ENCODE measurements at places on chromosomes 12 and 14.
A peak's percentile ranks its signal among the peaks of the same experiment; 100 is the strongest.

DNA sequence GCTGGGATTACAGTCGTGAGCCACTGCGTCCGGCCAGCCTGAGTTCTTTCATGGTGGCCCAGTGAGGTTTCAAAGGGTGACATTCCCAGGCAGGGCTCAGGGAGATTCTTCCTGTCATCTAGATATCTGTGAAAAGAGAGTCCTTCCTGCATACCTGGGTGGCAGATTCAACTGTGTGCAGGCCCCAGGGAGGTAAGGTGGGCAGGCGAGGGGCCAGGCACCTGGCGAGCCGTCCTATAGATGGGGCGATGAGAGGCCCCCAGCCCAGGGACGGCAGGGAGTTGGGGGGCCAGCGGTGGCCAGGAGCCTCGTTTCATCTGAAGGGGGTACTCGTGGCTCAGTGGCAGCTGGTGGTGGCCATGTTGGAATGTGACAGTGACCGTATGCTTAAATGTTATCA, 7.1 kb upstream of the EP400 start:
- peak; percentile 3 for DNase-seq

DNA sequence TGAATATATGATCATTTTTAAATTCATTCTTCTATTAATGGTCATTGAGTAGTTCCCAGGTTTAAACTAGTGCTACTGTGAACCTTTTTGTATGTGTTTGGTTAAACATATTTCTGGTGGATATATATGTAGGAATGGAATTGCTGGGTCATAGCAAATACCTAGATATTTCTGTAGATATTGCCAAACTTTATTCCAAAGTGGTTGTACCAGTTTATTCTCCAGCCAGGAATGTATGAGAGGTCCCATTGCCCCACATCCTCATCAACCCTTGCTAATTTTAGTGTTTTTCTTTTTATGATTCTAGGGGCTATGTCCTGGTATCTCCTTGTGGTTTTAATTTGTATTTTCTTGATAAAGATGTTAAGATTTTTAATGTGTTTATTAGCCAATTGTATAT, 3.1 kb downstream of the VEZT start:
- no peak for DNase-seq

GRCh38 chr12:48978291-48978740, at the start of gene WNT1:
Gene WNT1 (plus strand): TSS chr12:48978322. CDS start chr12:48978651, 329 bp downstream.
- no peak for DNase-seq

DNA sequence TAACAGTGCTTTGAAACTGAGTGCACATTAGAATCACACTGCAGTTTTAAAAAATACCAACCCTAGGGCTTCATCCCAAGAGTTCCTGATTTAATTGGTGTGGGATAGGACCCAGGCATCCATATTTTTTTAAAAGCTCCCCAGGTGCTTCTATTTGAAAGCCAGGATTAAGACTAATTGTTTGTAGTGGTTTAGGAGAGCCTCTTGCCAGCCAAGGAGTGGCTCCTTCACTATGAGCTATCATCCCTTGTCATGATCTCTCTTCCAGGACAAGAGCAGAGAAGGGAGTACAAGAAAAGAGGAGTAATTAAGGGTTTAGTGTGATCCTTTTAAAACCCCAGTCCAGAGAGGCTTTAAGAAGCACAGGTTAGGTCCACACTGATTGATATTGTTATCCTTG, 178.0 kb downstream of the CAND1 start:
- DNase-seq: no peak

GRCh38 chr14:66081594-66082376, 404.4 kb upstream of the CCDC196 start:
- no peak for DNase-seq

DNA sequence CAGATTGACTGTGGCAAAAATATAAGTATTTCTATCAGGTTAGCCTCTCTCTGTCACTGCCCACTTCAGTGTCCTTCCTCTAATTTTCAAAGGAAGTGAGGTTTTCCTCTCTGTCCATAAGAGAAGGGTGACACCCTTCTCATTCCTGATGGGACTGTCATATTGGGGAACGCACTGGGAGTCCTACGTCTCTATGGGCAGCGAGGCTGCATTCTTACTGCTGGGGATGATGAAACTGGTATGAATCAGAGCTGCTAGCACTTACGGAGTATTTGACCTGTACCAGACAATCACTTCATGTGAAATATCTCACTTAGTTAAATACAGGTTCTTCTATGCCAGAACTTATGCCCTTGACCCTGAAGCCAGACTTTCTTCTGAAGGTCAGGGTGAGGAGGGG, 436.3 kb downstream of the DPF3 start:
- no peak for DNase-seq

DNA sequence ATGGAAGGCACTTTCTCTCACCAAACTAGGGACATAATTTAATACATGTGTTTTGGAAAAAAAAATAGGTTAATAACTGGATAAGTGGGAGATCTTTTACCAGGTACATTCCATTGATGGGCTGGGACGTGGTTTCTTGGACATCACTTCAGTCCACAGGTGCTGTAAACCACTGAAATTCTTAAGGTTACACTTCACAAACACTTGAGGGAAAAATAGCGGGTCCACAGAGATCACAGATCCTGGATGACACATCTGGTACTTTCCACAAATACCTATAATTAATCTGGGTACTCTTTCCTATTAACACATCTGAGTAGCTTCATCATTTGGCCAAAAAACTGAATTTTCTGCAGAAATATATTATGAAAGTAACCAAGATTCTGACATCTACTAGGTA, 85.0 kb downstream of the POLR3B start:
- DNase-seq: no peak

- DNase-seq: no peak
These were observed 22.3 kb upstream of the EPS8 start for GRCh38 chr12:15811214-15812127.

DNA sequence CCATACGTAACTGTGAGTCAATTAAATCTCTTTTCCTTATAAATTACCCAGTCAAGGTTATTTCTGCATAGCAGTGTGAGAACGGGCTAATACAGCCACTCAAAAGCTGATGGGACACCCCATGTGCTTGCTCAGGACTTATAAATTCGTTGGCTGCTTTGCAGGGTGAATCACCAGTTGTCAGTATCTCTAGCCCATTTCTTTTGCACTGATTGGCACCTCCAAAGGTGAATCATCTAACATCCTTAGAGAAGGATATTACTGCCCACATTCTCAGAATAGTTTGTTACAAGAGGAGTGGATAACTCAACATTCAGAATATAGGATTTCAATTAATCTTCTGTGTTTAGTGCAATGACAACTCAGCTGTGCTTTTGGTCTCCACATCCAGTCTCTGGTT, 601.5 kb downstream of the KCNH5 start:
- DNase-seq: no peak

- no peak for DNase-seq
These were observed 5.6 kb downstream of the MARCHF9 start for GRCh38 chr12:57760347-57760982.

DNA sequence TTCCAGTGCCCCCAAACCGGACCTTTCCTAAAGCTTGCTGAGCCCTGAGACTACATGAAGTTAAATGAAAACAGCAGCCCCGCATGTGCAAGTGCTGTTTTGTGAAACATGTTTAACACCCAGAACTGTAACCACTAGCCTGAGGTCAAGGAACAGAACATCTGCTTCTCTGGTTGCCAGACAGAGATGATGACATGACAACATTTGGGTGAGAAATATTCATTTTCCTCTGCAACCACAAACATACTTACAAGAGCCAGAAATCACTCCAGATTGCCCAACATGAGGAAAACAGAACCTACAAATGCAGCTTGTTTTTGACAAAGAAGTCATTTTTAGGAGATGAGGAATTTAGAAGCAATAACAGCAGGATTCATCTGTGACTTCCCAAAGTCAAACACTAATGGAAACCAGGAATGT, 110.4 kb downstream of the BCAT1 start:
- peak; percentile 29 for DNase-seq

- DNase-seq: no peak
These were observed 27.9 kb upstream of the EID3 start for GRCh38 chr12:104275689-104276088.

DNA sequence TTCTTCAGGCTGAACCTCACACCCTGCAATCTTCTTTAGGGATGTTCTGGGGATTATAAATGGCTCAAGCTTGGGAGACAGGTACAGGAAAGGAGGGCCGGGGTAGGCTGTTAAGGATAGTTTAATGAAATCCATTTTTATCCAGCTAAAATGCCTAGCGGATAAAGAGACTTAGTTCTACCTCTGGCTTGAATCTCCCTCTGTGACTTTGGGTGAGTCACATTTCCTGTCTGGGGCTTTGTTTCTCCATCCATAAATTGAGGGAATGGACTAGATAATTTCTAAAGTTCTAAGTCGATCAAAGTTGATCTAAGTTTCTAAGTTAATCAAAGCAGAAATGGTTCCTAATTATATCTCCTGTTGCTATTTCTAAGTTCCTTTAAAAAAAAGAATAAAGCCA, 319.6 kb upstream of the E2F7 start:
- DNase-seq: no peak

GRCh38 chr14:41606532-41607303, at the start of gene LRFN5:
Gene LRFN5 (plus strand): TSS chr14:41606876.
- DNase-seq: peak; percentile 14

- no peak for DNase-seq
These were observed 114.8 kb upstream of the FGD4 start for GRCh38 chr12:32284561-32284960.

- DNase-seq: no peak
These were observed 972 bp downstream of the PTGDR start for GRCh38 chr14:52268279-52269061.

GRCh38 chr14:95516554-95517181, at the start of gene SYNE3:
Gene SYNE3 (minus strand): TSS chr14:95516650. CDS start chr14:95475821, 40,829 bp downstream.
- DNase-seq: peak; percentile 71

DNA sequence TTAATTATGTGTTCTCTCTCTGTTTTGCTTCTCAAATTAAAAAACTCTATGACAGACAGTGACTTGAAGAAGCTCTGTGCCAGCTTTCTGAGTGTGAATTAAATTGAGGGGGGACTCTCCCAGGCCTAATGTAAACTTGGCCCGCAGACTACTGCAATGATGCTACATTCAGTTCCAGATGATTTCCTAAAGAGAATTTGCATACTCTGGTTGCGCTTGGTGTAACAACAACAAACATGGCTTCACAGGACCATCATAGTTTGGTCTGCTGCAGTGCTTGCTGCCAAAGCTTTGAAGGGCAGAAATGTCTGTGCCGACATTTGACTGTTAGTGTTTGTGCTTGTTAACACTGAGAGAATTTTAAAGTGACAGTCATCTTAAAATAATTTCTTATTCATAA, 25.0 kb downstream of the CFAP54 start:
- no peak for DNase-seq

GRCh38 chr12:4269279-4269991, 4.1 kb upstream of the CCND2 start:
- DNase-seq: peak; percentile 89

DNA sequence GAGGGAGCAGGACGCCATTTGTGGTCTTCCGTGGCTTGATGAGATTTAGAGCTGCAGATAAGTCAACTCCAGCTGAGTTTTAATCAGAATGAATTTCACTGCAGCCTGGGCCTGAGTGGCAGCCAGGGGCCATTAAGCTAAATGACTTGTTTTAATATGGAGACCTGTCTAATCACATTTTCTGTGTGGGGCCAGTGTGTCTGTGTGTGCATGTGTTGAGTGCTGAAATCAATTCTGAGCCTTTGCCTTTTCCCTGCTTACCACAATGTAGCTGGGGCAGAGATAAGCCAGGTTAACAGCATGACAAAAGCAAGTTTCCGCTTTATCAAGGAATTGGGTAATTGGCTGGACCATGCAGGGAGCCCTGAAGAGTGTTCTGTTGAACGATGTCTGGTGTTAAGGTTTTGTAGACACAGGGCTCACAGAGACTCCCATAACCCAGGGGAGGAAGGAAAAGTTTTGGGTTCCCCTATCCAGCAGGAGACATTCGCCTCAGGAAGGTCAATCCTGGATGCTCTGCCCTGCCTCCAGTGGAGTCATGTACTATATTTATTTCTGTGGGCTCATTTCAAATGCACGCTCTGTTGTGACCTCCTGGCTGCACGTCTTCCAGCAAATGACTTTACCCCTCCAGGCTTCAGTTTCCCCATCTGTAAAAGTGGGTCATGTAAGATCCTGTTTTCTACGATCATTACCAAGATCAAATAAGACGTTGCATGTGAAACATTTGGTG, 24.2 kb downstream of the RPH3A start:
- no peak for DNase-seq

DNA sequence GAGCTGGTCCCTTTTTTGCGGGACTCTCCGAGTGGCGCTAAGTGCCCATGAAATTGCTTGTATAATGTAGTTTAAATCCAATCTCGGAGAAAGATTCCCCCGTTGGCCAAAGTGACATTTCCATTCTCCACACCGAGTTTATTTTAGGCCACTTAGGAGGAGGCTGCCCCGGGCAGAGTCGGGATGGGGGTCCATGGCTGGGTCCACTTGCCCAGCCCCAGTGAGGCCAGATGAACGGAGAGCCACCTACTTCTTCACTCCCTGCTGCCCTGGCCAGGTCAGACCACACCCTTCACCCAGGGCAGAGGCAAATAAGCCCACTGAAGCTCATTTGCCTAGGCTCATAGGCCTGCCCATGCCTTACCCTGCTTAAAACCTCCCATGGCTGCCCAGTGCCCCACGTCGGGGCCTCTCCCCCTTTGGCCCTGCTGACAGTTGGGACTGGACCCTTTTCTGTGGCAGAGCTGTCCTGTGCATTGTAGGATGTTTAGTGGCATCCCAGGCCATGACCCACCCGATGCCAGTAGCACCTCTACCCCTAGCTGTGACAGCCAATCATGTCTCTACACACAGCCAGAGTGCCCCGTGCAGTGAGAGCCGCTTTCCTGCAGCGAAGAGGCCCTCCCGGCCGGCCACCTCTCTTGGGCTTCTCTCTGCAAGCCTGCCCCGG, 51.3 kb downstream of the FAM222A start:
- DNase-seq: no peak

DNA sequence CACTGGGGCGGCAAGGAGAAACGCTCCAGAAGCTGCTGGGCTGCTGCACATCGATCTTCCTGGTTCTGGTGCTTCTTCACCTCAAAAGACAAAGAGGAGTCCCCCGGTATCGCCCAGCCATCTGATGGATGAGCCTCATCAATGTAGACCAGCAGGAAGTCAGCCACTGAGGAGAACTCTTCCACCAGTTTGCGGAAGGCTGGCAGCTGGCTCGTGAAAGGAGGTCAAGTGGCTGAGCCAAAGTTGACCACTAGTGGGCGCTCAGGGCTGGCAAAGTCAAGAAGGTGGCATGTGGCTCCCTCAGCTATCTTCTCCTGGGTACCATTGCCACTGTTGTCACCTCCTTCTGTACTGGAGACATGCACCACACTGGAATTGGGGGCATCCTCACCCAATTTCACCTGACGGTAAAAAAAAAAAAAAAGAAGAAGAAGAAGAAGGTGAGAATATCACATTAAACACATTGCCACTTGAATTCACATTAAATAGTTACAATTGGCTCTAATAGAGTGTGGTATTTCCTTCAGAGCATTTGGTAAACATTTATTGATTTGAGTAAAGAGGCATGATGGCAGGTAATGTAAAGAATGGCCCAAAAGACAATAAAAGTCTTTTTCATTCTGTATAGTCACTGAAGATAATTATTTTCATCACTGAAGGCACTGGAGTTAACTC, 8.3 kb downstream of the DIO2 start:
- DNase-seq: peak; percentile 35

DNA sequence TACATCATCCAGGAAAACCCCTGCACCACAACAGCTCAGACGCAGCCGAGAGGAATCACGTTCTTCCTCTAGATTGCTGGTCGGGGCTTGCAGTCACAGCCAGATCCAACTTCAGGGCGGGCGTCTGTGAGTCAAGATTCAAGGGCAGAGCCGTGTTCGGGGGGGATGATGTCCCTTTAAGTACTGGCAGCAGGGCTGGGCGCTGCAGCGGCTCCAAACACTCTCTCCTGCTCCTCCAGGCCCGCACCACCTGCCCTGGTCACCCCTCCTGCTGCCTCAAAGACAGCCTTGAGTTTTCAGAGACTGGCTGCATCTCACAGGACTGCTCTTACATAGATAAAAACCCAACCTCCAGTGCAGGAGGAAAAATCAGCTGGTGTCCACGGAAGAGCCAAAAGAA, 68.3 kb downstream of the KDM2B start:
- no peak for DNase-seq

Data from left colon (tissue), 2 donors.